ENCODE measurements at places on chromosomes 16 and 17. TPM values are rescaled to one million over a fixed set of nuclear protein-coding genes. Genes with fewer than 3 reads are reported as not detected.
A peak's percentile ranks its signal among the peaks of the same experiment; 100 is the strongest.

TBX4 gene
- total RNA-seq: not detected

GRCh38 chr16:57882792-57883191 is 80.5 kb upstream of the KIFC3 start:
- no peak for DNase-seq

CRYBA1 gene
- 0.43 TPM for total RNA-seq

GRCh38 chr17:61816538-61816937 is 46.8 kb downstream of the BRIP1 start:
- no peak for DNase-seq

GRCh38 chr17:65362826-65363225 is 198.6 kb downstream of the AXIN2 start:
- peak; percentile 8 for DNase-seq

KRT17 gene
- total RNA-seq: 6.1 TPM

DNA sequence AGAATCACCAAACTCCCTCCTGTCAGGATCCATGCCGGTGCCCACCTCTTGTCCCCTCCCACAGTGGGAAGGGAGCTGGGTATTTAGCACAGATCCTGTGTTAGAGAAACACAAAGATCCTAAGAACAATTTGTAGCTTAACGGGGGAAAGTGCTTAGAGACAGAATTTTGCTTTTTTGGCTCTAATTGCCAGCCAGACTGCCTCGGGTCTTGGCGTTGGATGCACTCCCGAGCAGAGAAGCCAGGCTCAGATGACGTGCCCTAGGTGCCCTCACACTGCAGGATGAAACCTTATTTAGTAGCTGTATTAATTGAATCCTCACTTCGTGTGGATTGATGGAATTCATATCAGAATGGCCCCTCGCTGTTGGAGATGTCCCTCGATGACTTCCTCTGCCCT is 22.5 kb upstream of the MAF start:
- no peak for DNase-seq

DNA sequence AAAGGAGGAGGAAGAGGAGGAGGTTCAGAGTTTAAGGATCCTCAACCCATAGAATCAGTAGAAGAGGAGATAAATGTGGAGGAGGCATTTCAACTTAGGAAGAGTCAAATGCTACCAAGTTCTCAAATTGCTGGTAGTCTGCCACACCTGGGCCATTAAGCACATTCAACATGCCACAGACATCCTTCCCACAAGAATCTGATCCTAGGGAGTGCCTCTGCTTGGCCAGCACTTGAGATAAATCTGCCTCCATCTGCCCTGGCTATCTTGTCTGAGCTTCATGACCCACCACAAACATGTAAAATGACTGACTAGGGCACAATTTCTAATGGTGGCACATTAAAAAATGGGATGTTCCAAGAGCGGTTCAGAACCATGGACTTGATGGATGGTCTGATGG is 37.3 kb upstream of the AXIN2 start:
- DNase-seq: no peak

DNA sequence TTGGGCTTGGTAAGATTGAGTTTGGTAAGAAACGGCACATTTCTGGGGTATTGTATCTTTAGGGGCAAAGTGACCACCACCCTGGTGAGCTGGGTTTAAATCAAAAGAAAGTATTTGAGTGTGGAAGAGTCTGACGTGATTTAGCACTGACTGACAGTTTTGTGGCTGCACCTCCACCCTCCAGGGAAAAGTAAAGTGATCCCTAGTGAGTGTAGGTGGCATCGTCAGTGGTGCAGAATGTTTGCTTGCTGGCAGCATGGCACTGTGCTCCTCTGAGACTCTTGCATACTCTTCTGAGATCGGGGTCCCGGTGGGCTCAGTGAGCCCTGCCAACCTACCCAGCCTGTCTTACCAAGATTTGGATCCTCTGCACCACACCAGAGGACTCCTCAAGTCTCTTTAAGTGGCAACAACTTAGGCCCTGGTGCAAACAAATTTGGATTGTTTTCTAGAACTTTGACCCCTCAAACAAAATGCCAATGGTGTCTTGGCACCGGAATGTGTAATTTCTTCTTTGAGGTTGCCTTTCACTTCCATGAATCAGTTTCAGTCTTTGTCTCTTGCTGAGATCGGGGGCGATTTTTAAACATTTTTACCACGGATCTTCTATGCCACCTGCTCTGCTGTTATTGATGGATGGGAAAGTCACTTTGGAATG is 2.8 kb downstream of the PRKCB start:
- no peak for DNase-seq
